ENCODE measurements at places on chromosomes 5 and 9.

DNA sequence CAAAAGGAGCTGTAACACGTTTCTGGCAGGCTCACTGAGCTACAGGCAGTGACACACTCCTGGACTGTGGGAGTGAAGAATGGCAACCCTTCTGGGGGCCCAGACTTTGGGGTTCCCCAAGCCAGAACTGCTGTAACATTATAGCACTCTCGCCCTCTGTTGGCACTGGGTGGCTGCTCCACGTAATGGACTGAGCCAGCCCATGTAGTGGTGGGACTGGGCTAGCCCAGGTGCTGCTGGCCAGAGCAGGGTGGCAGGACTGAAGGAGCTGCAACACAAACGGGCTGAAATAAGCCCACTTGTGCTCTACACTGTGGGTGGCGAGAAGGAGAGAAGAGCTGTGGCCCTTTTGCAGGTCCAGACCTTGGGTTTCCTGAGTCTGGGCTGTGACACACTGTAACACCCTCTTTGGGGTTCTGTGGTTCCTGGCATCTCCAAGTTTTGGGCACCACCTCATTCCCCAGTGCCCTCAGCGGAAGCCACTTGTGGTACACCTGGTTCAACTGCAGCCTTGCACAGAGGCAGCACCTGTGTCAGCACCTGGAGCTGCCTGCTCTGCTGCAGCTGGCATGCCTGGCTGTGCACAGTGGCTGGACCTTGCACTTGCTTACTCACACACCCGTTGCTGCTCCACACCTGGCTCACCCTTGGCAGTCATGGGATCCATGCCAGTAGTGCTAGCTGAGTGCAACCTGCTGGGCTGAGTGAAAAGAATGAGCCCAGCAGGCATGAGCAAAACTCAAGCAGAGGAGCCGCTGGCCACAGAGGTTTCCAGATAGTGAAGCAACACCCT lies 95.0 kb upstream of the PRR16 start:
- DNase-seq = no peak

DNA sequence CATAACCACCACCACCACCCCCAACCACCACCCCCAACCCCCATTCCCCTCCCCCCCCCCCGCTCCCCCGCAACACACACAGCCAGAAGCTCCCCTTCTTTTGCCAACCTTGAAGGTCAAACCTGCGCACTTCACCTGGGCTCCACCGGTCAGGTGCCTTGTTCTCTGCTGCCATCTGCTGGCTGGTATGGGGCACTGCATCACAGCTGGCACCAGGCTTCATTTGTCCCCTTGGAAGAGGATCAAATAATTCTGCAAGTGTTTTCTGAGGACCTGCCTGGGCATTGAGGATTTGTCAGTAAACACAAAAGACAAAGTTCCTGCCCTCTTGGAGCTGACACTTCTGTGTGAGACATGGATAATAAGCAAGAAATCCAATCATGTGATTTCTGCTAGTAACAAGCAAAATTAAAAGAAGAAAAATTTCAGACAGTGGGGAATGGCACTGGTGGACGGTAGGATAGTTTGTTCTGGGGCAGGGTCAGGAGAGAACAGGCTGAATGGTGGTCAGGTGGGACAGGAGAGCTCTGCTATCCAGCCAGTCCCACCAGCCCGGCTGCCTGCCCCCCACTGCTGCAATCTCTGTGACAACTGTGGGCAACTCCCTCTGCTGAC lies 55.6 kb upstream of the LMX1B start:
- DNase-seq = peak; percentile 69

- DNase-seq = no peak
Observed at GRCh38 chr5:6858419-6858818, 145.2 kb downstream of the TENT4A start.

GRCh38 chr9:68627594-68627993 lies 77.4 kb upstream of the PIP5K1B start:
- DNase-seq = no peak

DNA sequence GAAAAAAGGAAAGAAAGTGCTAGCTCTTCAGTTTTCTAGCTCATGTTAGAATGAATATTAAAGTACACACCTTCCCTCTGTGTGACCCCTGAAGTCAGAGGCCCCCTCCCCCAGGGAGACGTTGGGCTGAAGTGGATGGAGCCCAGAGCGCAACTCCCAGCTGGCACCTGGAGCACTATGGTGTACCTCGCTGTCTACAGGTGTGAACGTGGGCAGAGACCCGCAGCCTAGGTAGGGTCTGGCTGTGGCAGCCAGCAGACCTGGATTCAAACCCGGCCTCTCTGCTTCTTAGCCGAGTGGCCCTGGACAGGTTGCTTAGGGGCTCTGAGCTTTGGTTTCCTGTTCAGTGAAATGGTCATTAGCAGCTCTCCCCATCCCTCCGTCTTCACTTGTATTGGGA lies 6.3 kb downstream of the TOR2A start:
- DNase-seq = no peak

DNA sequence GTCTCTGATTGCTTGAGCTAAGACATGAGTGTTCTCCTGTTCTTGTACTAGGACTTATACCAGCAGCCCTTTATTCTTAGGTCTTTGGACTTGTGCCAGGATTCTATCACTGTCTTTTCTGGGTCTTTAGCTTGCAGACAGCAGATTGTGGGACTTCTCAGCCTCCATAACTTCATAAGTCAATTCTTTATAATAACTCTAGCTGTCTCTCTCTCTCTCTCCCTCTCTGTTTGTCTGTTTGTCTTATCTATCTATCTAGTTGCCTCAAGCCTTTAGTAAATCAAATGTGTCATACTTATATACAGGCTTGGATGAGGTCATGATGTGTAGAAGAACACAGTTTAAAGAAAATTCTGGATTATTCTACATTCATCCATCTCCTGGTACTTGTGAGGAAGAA lies 11.5 kb upstream of the ANKRD55 start:
- no peak for DNase-seq

DNA sequence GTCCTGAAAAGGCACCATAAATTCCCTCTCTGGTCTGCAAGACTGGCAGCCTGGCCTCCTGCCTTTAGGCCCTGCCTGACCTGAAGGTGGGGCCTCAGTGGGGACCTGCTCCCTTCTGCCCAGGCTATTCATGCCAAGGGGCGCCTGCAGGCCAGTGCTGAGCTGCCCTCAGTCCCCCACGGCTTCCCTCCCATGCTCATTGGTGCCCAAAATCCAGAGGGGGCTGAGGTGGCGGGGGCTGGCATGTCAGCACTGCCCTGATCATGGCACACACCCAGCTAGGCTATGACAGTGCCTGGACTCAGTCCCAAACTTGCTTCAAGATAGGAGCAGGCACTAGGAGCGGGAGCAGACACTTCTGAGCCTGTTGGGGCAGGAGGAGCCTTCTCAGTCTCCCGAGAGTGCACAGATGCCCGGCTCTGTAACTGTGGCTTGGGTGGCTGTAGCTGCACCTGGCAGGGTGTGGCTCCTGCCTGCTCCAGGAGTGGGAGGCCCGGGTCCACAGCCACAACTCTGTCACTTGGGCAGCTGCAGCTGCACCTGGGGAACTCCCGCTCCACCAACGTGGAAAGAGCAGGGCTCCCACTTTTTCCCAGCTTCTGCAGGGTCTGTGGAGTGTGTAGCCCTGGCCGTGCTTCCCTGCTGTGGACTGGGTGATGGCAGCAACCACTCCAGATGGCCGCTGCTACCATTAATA lies 49.0 kb downstream of the NDUFAF2 start:
- DNase-seq = no peak

- DNase-seq = no peak
Observed at GRCh38 chr5:112238473-112238872, 180.6 kb downstream of the EPB41L4A start.

DNA sequence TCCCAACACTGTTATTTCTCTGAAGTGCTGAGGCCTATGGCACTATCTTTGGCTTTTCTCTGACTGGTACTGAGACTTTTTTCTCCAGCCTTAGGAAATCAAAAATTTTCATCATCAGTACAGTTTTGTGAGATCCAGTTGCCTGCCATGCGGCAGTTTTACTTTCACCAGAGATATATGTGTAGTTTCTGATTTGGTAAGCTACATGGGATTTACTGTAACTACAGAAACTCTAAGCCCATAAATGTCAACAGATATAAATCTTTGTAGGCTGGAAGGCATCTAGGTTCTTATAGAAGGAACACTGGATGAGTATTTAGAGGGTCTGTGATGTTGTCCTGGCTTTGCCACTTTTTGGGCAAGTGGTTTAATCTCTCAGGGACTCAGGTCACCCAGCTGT lies 69.0 kb downstream of the DOCK2 start:
- DNase-seq = no peak

DNA sequence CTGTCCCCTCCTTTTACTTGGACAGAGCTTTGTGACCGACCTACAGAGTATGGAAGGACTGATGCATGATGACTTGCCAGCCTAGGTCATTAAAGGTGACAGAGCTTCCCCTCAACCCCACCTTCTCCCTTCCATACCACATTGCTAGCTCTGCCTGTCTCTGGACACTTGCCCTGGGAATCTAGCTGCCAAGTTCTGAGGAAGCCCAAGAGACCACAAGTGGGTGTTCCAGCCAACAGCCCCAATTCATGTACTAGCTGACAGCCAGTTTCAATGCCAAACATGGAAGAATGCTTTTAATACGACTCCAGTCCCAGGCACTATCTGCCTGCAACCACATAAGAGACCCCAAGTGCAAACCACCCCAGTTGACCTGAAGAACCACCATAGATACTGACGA lies 477.1 kb downstream of the SPOCK1 start:
- no peak for DNase-seq

DNA sequence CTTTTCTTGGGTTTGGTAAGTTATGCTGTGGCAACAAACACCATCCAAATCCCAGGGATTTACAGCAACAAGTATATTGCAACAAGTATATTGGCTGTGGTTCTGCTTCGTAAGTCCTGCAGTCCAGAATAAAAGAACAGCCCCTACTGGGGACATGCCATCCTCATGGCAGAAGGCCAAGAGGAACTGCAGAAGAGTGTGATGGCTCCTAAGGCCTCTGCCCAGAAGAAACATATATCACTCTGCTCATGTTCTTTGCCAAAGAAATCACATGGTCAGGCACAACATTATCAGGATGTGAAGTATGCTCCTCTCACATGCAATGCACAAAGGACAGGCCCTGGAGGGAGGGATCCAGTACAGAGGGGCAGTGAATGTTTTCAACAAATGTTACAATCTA lies 159.6 kb upstream of the TAS2R1 start:
- no peak for DNase-seq

DNA sequence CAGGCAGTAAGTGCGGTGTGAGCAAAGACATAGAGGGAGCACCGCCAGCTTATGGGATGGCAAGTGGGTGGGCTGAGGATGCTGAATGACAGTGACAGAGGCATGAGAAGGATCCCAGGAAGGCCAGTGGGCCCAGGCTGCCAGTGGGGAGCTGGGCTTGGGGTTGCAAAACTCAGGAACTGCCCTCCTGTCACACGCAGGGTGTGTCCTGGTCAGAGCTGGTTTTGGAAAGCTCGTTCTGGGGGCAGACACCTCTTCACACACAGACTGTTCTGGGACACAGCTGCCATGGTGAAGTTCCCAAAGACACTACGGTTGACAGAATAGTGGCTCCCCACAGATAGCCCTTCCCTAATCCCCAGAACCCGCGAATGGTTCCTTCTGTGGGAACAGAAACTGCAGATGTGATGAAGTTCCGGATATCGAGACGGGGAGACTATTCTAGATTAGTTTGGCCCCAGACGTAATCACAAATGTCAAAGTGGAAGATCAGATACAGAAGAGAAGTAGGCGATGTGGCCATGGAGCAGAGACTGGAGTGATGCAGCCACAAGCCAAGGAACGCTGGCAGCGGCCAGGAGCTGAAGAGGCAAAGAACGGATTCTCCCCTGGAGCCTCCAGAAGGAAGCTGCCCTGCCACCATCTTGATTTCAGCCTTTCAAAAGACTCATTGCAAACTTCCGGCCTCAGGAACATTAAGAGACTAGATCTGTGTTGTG lies 159.0 kb downstream of the COL23A1 start:
- DNase-seq = no peak

- DNase-seq = no peak
Observed at GRCh38 chr9:92685022-92685421, 15.1 kb upstream of the IPPK start.

DNA sequence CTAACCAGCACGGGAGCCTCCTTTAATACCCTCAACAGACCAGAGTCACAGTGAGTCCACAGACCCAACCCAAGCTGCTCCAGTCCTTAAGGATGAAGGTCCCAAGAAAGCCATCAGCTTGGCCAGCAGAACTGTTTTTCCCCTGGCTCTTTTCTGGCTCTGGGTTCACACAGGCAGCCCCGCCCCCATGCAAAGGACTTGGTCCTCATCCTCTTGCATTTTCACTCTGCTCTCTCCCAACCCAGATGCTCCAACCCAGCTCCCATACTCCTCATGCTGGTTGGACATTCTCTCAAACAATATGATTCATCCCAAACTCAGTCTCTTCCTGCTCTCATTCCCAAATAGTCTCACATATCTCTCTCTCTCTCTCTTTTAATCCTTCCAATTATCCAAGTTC lies 74.2 kb upstream of the SPOCK1 start:
- DNase-seq = no peak

GRCh38 chr5:81786496-81786895 lies 35.6 kb upstream of the SSBP2 start:
- DNase-seq = no peak

DNA sequence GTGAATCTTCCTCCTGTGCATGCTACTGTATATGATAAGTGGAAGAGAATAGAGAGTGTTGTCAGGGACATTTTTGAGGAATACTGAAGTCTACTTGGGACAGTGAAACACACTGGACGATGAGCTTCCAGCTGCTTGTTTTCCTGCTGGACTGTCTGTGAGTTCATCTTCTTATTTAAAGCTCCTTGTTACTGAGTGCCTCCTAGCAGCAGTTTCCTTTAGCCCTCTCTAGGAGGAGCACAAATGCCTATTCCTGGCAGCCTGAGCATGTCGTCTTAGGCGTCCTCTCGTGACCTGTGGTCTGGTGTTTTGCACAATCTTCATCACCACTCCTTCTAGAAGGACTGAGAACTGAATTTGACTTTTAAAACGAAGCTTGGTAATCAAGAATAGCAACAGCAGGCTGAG lies 43.8 kb downstream of the ANKRD33B start:
- no peak for DNase-seq

DNA sequence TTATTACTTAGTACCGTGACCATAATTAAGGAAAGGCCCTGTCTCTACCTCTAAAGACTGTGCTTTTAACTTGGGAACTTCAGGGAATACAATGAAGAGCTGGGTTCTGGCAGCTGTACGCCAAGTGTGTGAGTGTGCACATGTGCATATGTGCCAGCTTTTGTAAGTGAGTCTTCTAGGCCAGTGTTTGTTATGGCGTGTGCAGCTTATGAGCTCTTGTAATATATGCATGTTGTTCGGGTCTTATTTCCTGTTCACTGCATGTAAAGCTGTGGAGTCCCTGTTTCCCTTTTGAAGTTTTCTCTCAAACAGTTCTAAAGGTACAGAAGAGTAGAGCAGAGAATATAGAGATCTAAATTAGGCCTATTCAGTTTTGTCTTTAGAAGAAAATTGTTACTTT lies 30.5 kb downstream of the TGFBR1 start:
- DNase-seq = no peak

GRCh38 chr9:130445268-130445983 lies 665 bp downstream of the ASS1 start:
- no peak for DNase-seq

DNA sequence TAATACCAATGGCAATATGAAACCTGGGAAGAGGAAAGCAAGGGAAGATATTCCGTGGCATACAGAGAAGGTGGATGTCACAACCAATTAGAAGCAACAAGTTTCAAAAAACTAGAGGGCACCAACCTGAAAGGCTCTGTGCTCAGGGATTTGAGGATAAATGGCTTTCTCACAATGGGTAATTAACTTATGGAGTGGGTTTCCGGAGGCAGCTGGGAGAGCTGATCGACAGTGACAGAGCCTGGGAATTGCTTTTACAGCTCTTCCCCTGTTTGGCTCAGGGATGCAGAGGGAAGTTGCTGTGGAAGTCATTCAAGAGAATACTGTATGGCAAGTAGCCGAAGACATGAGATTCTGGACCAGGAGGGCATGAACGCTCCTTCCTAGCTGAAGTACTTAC lies 237.0 kb downstream of the KIF4B start:
- no peak for DNase-seq

All from activated CD4-positive, alpha-beta T cell treated with anti-CD3 and anti-CD28 coated beads for 4 hours (primary cell).